ENCODE measurements at places on chromosomes 7 and 10. TPM values are rescaled to one million over a fixed set of nuclear protein-coding genes. Genes with fewer than 3 reads are reported as not detected.

PRKG1 gene
- 12.3 TPM for total RNA-seq

EMX2 gene
- 29.9 TPM for total RNA-seq

MEST gene
- 489 TPM for total RNA-seq

GNGT1 gene
- total RNA-seq = not detected

ADAMTS14 gene
- total RNA-seq = 0.29 TPM

ODAD2 gene
- total RNA-seq = 0.14 TPM

Measured in type B pancreatic cell (in vitro differentiated cells).